ENCODE measurements at places on chromosomes 11 and 22.
A peak's percentile ranks its signal among the peaks of the same experiment; 100 is the strongest.

- no peak for DNase-seq
These were observed 742.1 kb upstream of the TENM4 start for GRCh38 chr11:80182901-80183300.

DNA sequence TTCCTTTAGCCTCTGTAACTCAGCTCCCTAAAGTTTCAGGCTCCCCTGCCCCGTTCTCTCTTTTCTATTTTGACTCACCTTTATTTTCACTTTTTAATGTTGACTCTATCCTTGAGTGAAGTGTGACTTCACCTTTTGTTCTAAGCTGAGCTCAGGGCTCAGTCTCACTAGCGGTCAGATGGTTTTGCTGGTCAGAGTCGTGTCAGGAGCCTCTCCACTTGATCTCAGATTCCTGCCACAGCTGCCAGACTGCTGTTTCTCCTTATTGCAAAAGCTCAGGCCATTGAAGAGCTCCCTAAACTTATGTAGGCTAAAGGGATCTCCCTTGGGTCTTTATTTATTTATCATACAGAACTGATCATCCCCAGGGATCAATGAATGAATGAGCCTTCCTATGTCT is 13.7 kb upstream of the POU2AF2 start:
- DNase-seq = no peak

GRCh38 chr22:24380220-24380904 is 47.0 kb upstream of the ADORA2A start:
- DNase-seq = no peak

- DNase-seq = peak; percentile 1
These were observed 401.0 kb downstream of the LARGE1 start for GRCh38 chr22:33519071-33519973.

DNA sequence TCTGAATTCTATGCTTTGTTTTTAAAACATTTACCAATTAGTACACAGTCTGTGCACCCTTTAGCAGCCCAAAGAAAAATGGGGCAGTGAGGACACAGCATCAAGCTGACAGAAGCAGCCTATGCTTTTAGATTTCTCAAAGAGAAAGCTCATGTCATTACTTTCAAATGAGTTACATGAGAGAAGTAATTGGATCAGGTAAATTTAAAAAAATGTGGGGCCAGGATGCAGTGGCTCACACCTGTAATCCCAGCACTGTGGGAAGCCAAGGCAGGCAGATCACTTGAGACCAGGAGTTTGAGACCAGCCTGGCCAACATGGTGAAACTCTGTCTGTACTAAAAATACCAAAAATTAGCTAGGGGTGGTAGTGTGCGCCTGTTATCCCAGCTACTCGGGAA is 57.7 kb downstream of the APOL5 start:
- DNase-seq = no peak

DNA sequence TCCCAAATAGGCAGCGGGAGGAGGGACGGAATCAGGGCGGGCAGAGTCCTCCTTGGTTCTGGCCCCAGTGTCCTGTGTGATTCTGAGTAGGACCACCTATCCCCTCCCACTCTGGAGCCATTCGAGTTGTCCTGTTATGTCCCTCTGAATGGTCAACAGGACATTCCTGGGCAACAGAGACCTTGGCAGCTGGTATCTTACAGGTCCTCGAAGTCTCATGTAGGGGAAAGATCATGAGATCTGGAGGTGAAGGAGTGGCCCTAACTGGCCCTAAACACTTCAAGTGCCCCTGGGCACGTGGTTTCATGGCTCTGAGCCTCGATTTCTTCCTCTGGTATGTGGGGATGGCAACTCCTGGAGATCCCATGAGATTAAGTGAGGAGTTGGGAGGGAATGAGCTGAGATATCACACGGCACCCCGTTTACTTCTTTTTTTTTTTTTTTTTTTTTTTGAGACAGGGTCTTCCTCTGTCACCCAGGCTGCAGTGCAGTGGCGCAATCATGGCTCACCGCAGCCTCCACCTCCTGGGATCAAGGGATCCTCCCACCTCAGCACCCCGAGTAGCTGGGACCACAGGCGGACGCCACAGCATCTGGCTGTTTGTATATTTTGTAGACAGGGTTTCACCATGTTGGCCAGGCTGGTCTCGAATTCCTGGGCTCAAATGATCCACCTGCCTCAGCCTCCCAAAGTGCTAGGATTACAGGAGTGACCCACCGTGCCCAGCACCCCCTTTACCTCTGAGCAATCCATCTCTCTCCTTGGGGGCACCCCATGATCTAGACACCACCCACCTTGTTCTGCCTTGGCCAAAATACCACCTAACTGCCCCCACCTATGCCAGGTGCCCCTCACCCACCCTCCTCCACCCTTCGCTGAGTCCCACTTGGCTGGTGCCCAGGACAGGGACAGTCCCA is 6.8 kb downstream of the LIF start:
- DNase-seq = no peak

- DNase-seq = no peak
These were observed 98.8 kb downstream of the PRR5L start for GRCh38 chr11:36394926-36395325.
